Psoas muscle (tissue), 8 donors: ENCODE measurements at places on chromosomes 11 and 22.
A peak's percentile ranks its signal among the peaks of the same experiment; 100 is the strongest.

DNA sequence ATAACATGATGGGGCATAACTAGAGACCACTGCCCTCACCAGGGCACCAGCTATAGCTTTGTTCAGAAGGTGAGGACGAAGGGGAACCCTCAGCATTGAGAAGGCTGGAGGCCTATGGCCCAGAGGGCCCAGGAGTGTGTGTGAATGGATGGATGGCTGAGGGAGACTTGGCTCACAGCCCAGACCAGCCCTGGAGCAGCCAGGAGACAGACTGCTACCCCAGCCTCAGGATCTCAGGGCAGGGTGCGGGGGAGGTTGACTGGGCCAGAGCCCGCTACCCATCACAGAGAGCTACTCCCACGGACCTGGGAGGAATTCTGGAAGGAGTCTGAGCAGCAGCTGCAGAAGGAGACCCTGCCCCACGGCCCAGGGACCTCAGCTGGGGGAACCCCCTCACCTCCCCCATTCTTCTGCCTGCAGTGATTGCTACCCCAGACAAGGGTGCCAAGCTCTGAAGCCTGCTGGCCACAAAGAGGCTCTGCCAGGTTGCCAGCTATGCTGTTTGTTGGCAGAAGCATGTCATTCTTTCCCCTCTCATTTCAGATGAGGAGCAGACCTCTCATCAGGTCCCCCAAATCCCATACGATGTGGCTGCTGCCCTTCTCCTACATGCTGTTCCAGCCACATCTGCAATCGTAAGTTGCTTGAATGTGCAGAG lies 5.4 kb upstream of the CSDC2 start:
- DNase-seq, result no peak

GRCh38 chr11:8318536-8318935 lies 54.9 kb upstream of the LMO1 start:
- no peak for DNase-seq

DNA sequence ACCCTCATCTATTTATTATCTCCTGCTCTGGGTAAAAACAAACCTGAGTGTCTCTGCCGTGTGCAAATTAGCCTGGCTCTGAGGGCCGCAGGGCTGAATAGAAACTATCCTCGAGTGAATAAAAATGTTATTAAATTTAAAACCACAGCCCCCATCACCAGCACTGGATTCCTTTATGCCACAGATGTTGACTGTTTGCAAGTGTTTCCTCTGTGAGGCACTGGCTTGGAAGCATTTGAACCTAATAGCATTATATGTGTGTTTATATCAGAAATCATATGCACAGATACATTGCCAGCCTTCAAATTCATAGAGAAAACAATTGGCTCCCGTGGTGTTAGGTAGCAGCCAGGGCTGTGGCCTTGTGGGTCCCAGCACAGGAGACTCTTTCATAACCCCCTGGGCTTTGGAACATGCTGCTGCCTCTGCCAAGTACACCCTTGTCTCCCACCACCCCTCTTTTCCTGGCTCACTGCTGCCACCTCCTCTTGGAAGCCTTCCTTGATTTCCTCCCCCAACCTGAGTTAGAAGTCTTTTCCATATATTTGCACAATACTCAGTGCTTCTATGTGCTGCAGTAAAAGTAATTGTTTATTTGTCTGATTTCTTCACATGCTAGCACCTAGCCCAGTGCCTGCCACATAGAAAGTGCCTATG lies 294.4 kb downstream of the DDX10 start:
- no peak for DNase-seq

- no peak for DNase-seq
Measured at GRCh38 chr22:45058622-45058912, 48.8 kb upstream of the PHF21B start.

- no peak for DNase-seq
Measured at GRCh38 chr11:36150986-36151385, 138.2 kb downstream of the COMMD9 start.

GRCh38 chr11:46520971-46521745 lies 72.7 kb downstream of the AMBRA1 start:
- DNase-seq, result no peak

DNA sequence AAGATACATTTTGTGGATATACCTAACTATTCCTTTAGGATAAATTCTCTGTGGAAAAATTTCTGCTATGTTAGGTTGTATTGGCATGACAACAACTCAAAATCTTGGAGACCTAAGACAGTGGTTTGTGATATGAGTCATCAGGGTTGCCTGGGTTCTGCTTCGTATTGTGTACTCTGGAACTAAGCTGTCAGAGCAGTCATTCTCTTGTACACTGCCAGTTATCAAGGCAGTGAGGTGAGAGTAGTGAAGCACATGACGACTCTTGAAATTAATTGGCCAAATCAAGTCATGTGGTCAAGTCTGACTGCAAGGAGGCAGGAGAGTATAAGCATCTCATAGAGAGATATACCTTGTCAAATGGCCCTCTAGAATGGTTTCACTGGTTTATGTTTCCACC lies 104.4 kb downstream of the FANCF start:
- no peak for DNase-seq

GRCh38 chr11:107397357-107397756 lies 60.3 kb downstream of the CWF19L2 start:
- no peak for DNase-seq

GRCh38 chr11:34653851-34654482 lies 33.1 kb downstream of the EHF start:
- DNase-seq, result peak; percentile 81
